Cerebellum (tissue), 4 donors: ENCODE measurements at places on chromosomes 2 and 18.

GRCh38 chr2:59798687-59799232 is 754.7 kb downstream of the BCL11A start:
- DNase-seq, result no peak

GRCh38 chr2:55364189-55365055 is 55.2 kb downstream of the CCDC88A start:
- no peak for DNase-seq

GRCh38 chr2:98343285-98343684 is 3.0 kb upstream of the CNGA3 start:
- no peak for DNase-seq

- no peak for DNase-seq
Measured at GRCh38 chr2:59276033-59276432, 1034.9 kb upstream of the FANCL start.

DNA sequence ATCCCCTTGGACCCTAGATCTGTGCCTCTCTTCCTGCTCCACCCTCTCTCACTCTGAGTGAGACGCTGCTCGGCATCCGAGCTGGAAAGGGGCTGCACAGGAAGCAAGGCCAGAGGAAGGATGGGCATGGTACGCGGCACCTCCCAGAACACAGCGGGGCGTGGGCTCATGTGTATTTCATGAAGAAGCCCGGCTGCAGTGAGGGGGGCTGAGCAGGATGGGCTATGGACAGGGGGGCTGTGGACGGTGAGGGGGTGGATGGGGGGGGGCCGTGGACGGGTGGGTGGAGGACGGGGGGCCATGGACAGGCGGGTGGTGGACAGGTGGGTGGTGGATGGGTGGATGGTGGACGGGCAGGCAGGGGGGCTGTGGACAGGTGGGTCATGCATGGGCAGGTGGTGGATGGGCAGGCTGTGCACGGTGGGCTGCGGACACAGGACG is 28.5 kb downstream of the SLC66A2 start:
- no peak for DNase-seq

DNA sequence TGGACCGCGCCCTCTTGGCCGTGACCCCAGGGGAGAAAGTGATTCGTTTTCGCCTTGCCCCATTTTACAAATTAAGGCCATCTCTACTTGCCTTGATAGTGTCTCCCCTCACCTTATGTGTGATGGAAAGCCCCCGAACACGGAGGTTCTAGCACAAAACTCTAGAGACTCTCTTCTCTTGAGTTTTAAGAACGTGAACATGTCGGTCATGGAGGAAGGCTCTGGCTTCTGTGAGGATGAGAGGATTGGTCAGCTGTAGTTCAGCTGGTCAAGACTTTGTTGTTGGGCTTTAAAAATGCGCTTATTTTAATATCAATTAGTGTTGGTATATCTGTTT is 828 bp downstream of the DYNC1I2 start:
- no peak for DNase-seq

GRCh38 chr2:186697536-186697935 is 3.7 kb downstream of the FAM171B start:
- DNase-seq, result no peak

GRCh38 chr2:232236200-232236599 is 142.4 kb upstream of the ALPP start:
- no peak for DNase-seq

DNA sequence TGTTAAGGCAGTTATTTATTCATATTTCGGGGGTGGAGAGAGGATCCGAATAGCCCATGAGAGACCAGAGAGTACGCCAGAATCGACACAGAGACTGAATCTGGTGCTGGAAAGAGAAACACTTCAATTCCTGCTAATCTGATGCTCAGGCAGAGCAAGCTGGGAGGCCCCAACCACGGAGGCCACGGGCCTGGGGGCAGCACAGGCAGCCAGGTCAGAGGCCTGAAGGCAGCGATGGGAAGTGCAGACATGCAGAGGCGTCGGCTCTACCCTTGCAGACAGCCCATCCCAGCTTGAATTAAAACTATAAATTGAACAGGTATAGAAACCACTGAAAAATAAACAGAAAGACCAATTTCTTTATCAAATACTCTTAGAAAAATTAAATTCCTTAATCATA is 50.6 kb downstream of the PXDN start:
- DNase-seq, result no peak

- DNase-seq, result no peak
Measured at GRCh38 chr18:44750774-44751173, 70.1 kb downstream of the SETBP1 start.

DNA sequence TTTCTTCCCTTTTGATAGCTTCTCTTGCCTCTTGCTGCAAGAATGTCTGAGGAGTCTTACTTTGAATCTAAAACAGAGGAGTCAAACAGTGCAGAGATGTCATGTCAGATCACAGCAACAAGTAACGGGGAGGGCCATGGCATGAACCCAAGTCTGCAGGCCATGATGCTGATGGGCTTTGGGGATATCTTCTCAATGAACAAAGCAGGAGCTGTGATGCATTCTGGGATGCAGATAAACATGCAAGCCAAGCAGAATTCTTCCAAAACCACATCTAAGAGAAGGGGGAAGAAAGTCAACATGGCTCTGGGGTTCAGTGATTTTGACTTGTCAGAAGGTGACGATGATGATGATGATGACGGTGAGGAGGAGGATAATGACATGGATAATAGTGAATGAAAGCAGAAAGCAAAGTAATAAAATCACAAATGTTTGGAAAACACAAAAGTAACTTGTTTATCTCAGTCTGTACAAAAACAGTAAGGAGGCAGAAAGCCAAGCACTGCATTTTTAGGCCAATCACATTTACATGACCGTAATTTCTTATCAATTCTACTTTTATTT is 133.5 kb upstream of the CDCA7 start:
- DNase-seq, result no peak

DNA sequence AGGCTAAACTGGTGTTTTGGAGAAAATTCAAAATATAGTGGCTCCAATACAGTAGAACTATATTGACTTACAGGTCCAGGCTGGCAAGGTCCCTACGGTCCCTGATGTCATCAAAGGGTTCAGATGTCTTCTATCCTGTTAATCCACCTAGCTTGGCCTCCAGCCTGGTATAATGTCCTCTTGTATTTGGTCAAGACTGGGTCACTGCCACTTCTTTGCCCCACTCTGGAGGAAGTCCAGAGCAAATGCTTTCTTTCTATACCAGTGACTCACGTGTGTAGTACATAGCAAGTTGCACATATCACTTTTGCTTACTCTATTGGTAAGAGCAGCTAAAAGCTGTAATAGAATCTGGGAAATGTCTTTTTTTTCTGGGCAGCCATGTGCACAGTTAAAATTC is 80.8 kb downstream of the LCLAT1 start:
- DNase-seq, result no peak

DNA sequence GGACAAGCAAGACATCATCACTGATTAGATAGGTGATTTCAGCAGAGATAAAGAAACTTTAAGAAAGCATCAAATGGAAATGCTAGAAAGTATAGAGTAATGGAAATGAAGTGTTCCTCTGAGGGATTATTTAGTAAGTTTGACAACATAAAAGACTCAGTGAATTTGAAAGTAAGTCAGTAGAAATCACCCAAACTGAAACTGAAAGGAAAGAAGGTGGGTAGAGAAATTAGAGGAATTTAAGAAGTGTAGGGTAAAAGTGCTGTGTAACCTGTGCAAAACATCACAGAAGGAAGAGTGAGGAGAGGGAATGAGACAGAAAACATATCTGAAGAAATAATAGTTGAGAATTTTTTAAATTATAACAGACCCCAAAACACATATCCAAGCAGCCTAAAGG is 343.1 kb downstream of the CBLN2 start:
- DNase-seq, result no peak

- DNase-seq, result no peak
Measured at GRCh38 chr2:220981926-220982325, 590.2 kb downstream of the EPHA4 start.
